ENCODE measurements at places on chromosomes 12 and 14.
A peak's percentile ranks its signal among the peaks of the same experiment; 100 is the strongest.

- DNase-seq, result no peak
Measured at GRCh38 chr12:116558280-116559161, 660 bp upstream of the MAP1LC3B2 start.

DNA sequence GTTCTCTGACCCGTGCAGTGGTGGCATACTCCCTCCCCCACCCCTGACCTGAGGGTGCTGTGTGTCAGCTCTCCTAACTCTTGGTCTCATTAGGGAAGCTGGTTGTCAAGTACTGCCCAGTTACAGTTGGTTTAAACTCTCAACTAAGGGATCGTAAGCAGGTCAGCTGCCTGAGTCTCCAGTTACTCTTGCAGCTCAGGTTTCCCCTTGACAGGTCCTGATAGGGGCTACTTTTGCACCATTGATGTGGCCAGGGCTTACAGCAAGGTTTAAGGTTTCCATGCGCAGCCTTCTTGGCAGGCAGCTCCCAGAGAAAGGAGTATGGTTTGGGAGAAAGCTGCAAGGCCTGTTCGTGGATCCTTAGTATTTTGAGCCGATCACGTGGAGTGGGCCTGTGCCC, 74.5 kb downstream of the ETV6 start:
- peak; percentile 78 for DNase-seq

DNA sequence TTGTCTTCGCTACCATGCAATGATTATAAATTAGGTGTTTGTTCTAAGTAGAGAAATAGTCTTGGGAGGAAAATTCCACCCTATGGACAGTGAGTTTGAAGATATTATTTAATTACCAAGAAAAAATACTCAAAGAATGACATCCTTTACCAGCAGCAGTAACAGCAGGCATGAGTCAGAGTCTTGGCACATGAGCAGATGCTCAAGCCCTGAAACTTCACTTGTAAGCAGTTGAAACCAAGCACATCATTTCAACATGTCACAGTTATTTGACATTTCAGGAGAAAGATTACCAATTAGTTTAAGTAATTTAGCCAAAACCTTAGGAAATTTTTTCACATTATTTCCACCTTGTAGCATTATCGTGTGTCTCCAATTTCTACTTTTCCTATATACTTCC, 99.2 kb downstream of the C12orf50 start:
- DNase-seq, result peak; percentile 55

GRCh38 chr12:62436164-62436503, 30.5 kb upstream of the MON2 start:
- no peak for DNase-seq

DNA sequence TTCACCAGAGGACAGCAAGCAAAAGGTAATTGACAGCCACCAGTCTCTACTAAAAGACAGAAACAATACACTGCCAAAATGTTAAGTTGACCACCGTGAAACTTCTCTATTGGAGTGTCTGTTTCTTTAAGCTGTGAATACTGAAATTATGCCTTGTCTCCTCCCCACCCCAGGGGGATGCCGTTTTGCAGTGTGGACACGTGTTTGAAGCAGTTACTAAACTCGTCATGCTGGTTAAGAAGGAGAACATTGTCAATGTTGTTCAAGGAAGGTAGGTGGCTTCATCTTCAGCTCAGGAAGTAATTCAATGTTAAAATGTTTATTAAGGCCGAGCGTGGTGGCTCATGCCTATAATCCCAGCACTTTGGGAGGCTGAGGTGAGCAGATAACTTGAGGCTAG, 32.8 kb downstream of the KCTD10 start:
- no peak for DNase-seq

DNA sequence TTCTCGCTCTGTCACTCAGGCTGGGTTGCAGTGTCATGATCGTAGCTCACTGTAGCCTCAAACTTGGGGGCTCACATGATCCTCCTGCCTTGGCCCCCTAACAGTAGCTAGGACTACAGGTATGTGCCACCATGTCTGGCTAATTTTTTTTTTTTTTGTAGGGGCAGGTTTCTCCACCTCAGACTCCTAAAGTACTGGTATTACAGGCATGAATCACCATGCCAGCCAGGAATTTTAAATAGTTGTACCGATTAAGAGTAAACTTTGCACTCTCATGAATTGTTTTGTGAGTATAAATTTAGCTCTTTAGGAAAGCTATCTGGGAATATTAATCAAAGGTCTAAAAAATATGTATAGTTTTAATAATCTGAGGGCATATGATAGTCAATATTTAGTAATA, 25.5 kb downstream of the YEATS4 start:
- DNase-seq, result no peak

- peak; percentile 80 for DNase-seq
Measured at GRCh38 chr12:98373025-98373554, 142.3 kb upstream of the TMPO start.

- DNase-seq, result no peak
Measured at GRCh38 chr12:125434936-125435443, 369.8 kb downstream of the AACS start.

DNA sequence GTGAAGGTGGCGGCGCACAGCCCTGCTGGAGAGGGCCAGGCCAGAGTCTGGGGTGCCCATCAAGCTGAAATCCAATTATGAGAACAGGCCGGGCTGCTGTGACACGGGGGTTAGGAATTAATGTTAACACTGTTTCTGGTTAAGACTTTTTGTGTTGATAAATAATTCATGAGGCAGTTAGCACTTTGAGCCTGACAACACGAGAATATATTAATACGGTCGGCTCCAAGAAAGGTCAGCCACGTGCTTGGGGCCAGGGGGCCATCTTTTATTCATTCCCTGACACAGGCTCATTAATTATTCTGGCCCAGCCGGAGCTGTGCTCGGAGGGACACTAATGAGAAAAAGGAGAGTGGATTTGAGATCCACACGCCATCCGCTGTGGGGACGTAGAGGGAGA, 45.1 kb downstream of the FBRSL1 start:
- DNase-seq, result peak; percentile 34

DNA sequence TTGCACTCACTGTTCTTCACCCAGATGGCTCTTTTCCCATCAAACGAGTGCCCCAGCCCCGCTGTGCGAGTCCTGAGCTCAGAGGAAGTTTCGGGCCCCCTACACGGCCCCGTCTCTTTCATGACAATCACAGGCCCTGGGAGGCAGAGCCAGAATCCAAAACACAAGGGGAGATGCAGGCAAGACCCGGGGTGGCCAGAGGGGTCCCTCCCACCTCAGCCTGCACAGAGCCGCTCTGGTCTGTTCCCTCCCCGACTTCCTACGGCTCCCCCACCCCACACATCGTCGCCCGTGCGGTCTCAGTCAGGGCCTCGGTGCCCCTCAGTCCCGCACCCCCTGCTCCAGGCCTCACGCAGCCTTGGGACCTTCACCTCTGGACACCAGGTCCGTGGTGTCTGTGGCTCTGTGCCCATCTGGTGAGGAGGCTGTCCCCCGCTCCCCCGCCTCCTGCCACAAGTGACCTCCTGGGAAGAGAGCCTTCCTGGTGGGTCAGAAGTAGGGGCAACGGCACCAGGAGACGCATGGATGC, 8.9 kb downstream of the GPR132 start:
- DNase-seq, result no peak

DNA sequence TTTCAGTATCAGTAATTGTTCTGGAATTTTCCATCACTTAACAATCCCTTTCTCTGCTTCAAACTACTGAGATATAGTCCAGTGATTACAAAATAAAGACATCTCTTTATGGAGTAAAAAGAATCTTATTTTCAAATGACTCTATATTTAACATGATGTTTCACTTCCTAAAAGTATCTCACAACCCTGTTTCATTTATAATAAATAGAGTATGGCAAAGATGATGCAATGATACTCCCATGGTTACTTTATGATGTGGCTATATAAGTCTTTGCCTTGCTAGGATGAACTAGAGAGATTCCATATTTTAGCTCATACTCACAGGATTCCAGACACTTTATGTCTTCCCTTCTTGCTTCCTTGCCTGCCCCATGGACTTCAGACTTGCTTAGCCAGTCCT, 953.5 kb upstream of the MDGA2 start:
- no peak for DNase-seq

- DNase-seq, result no peak
Measured at GRCh38 chr12:69913526-69913925, 88.5 kb downstream of the MYRFL start.

DNA sequence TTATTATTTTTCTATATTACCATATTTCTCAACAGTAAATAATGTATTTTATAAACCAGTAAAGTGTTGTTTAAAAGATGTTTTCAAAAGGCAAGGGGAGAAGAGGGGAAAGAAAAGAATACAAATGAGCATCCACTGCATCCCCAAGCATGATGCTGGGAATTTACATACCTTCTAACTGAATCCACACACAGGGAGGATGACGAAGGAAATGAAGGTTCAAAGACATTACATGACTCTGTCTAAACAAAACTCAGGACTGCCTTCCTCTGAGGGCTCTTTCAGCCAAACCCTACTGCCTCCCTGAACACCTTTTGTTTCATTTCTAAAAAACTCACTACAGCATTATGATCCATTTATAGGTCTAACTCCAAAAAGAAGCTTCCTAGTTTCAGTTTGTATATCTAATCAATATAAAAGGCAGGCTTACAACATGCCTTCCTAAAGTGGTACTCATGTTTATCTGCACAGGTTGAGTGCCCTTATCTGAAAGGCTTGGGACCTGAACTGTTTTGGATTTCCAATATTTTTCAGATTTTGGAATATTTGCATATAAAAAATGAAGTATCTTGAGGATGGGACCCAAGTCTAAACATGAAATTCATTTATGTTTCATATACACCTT, 30.3 kb downstream of the DICER1 start:
- no peak for DNase-seq

- no peak for DNase-seq
Measured at GRCh38 chr12:133204264-133204603, 22.9 kb downstream of the ZNF268 start.

- peak; percentile 86 for DNase-seq
Measured at GRCh38 chr14:100679707-100680438, 46.8 kb upstream of the DLK1 start.

- DNase-seq, result peak; percentile 8
Measured at GRCh38 chr12:111692575-111693210, 6.8 kb downstream of the ACAD10 start.

DNA sequence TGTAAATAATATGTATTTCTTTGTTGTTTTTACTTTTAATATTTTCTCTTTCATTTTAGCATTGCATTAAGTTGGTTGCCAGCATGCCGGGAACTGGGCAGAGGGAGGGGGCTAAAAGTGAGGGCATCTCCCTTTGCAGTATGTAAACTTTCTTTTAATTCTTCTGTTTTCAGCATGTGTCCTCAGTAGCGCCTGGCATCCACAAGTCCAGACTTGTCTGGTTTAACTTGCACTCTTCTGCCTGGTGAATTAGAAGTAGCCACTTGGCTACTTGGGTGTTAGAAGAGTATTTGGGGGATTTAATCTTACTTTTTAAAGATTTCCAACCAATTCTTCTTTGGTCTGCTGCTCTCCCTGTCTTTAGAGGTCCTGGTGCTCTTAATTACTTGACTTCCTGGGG, 117.2 kb upstream of the SCAF11 start:
- DNase-seq, result no peak

DNA sequence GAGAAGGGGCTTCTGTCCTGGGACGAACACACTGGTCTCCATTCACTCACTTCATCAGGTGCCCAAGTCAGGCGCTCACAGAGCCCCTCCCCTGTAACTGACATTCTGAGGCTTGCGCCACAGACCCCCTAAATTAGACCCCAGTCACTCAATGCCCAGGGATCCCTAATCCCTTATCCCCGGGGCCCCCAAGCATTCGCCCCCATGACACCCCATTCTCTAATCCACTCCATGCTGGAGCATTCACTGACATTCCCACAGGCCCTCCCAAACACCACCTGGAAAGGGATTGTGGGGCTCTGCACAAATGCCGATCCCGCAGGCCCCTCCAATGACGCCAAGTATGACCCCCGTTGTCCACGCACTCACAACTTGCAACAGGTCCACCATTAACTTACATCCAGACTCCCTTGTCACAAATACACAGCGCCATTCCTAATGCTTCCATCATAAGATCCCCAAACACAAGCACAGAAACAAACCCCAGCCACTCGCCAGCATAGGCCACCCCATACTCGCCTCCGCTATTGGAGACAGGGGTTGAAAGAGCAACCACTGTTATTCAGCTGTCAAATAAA, 1.5 kb downstream of the ZNF605 start:
- no peak for DNase-seq

GRCh38 chr12:6171409-6172015, 28.7 kb upstream of the CD9 start:
- DNase-seq, result no peak

DNA sequence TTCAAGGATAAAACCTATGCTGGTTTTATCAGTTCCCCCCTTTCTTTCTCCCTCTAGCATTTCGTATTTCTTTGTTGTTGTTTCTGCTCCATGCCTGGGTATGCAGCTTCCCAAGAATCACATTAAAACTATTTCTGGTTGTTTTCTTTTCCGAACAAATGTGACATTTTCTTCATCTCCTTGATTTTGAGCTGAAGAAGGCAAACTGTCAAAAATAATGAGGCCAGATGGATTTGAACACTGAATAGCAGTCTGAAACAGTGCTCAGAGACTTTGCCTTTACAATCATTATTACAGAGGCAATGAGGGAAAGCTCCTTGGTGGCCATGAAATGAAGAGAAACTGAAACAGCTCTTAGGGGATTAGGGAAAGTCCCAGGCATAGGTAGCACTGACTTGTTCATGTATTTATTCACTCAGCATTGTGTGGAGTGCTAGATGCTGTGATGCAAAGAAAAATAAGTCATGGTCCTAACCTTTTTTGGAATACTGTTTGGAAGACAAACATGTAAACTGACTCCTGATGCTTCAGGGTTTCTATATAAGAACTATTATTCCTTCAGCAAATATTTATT, 319.5 kb downstream of the FUT8 start:
- DNase-seq, result peak; percentile 12

DNA sequence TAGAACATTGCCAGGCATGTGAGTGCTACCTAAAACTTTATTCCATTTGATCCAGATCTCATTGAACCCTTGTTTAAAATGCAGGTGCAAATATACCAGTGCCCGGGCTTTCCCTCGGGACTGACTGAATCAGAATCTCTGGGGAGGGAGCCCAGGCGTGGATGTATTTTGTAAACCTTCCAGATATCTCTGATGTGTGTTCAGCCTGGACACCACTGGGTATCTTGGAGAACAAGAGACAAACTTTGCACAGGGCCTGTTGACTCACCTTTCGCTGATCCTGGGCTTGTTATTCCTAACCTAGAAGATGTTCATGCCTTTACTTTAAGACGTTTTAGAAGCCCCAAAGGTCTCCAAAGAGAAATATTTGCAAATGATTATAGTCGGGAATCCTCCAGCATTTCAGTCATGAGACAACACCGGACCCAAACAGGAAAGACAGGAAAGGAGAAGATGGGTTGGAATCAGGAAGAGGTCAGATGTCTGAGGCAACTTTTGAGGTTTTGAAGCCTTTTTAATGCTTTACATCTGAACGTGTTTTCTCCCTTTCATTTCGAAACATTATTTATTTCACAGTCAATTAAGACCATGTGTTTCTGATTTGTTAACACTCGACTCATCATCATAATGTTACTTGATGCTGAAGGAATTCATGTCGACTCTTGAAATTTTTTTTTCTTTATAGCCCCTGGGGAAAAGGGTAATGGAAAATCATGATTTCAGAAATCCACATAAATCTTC, 118.6 kb downstream of the PLXNC1 start:
- DNase-seq, result no peak

GRCh38 chr12:92961949-92962348, 32.9 kb upstream of the EEA1 start:
- peak; percentile 30 for DNase-seq

All from astrocyte of the hippocampus (primary cell).